ENCODE measurements at places on chromosomes 4 and X.

DNA sequence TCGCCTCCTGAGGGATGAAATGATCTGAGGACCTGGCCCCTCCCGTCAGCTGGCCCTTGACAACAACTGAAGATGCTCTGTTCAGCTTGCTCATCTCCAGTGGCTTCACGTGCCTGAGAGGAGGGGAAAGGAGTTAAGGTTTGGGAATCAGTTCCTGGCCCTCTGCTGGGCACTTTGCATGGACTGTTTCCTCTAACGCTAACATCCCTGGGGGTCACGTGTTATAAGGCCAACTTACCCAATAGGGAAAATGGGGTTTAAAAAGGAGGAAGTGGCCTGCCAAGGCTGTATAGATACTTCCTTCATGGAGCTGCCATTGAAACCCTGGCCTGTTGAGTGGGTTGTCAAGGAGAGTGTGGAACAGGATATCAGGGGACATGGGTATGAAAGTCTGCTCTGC, 65.6 kb downstream of the OR13H1 start:
- DNase-seq, result no peak

DNA sequence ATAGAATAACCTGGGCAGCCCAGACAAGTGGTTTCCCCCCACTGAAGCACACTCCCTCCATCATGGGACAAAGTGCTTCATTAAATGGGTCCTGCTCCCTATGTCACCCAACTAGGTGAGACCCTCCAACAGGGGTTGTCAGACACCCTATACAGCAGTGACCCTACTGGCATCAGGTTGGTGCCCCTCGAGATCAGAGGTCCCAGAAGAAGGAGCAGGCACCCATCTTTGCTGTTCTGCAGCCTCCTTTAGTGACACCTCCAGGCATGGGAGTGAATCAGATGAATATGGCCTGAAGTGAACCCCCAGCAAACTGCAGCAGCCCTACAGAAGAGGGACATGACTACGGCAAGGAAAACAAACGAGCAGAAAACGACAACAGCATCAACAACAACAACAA, 11.1 kb downstream of the NELFA start:
- no peak for DNase-seq

GRCh38 chr4:152106113-152106763, 345.4 kb upstream of the GATB start:
- peak; percentile 66 for DNase-seq

DNA sequence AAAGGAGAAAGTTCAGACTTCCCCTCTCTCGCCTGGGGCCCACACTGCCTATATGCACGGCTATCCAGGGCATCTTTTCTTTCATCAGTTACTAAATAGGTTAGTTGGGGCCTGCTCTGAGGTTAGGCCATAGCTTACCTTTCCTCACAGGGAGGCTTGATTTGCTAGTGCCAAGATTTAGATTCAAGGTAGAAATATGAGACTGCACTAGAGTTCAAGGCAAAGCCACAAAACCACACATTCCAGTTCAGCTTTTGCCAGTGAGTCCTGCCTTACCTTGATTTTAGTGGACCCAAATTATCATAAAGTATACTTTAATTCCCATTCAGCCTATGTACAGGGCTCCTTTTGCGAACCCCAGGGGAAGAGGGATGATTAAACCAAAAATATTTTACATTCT, 762.8 kb downstream of the PDHA2 start:
- no peak for DNase-seq

GRCh38 chr4:167622481-167623240, 388.4 kb upstream of the SPOCK3 start:
- peak; percentile 32 for DNase-seq

DNA sequence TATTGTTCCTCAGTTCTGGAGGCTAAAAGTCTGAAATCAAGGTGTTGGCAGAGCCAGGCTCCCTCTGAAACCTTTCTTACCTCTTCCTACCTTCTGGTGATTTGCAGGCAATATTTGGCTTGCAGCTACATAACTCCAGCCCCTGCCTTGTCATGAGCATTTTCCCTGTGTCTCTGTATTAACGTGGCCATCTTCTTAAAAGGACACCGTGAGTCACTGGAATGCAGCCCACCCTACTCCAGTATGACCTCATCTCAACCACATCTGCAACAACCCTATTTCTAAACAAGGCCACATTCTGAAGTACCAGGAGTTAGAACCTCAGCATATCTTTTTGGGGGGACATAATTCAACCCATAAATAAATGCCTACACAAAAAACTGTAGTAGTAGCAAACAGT, 40.7 kb downstream of the FANCB start:
- DNase-seq, result no peak

Measured in ovary (tissue), 10 donors.